Activated T-helper 9 cell treated with anti-CD3 and anti-CD28 coated beads, Interleukin-2, amount 50 U/mL, for 16 hours (primary cell): ENCODE measurements at places on chromosomes 7 and 10.
A peak's percentile ranks its signal among the peaks of the same experiment; 100 is the strongest.

GRCh38 chr7:94177441-94177840 is 173.3 kb upstream of the BET1 start:
- no peak for DNase-seq

DNA sequence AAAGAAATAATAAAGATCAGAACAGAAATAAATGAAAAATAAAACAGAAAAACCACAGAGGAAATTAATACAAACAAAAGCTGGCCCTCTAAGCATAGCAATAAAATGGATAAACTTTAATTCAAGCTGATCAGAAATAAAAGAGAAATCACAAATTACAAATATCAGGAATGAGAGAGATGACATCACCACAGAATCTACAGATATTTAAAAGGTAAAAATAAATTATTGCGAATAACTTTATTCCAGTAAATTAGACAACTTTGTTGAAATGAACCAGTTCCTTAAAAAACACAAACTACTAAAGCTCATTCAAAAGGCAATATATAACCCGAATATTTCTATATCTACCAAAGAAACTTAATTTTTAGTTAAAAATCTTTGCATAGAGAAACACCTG is 131.7 kb downstream of the PPP1R3A start:
- DNase-seq: no peak

DNA sequence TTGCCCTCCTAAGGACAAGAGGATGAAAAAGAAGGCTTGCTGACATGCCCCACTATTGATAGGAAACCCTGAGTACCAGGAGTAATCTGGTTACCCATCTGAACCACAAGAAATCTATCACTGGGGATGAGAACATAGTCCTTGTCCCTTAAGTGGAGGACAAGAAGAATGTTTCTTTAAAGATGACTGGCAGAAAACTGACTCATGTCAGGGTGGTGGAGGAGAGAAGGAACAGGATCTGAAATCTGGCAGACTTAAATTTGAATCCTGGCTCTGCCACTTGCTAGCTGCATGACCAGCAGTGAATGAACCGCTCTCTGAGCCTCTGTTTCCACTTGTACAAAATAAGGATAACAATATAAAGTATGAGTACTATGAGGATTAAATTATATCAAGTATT is 38.9 kb upstream of the XPNPEP1 start:
- DNase-seq: no peak

DNA sequence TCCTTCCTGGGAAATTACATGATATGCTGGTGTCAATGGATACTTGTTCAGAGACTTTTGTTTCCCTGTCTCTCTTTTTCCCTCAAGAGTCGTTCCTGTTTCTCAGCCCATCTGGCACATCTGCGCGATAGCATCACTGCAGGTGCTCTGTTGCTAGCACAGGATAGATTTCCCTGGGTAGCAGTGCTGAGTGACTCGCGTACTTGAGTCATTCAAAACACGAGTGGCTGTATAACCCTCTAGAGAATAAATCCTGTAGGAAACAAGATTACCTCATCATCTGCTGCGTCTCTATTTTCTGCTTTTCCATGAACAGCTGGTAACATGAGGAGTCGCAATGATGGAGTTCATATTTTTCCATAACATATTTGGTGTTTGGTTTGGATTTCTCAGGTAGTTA is 452.0 kb upstream of the FZD8 start:
- no peak for DNase-seq

DNA sequence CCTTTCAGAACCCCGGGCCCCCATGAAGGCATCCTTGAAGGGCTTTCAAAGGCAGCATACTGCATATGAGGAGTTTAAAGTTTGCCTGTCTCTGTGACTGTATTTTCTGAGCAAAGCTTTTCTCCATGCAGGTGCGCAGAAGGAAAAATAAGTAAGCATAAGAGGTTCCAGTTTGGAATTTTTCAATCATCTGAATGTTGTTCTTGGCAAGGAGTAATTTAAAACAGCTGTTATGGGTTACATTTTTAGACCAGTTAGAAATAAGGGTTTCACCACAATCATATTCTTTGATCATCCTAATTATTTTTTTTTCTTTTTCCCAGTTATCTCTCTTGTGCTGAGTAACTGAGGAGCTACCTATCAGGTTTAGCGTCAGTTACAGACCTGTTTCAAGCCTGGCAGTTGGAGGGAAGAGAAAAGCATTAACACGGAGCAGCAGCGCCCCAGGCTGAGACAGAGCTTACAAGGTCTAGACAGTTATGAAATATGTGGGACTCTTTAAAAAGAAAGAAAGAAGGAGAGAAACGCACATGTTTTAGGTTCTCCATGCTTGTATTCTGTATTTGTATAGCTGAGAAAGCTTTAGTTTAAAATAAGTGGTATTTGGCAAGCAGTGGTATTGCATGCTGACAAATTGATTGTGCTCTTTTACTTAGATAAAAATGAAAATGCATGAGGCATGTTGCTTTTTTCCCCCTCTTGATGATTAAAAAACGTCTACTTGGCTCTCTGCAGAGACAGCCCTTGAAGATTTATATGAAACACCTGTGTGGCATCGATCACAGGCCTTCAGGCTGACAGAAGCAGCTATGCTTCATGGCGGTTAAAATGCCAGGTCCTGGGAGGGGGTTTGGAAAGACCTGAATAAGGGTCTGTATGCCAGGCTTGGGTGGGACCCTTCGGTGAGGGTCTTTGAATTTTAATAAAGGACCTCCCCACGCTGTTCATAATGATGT is 157.6 kb downstream of the GRK5 start:
- no peak for DNase-seq

GRCh38 chr10:128567551-128567950 is 441.3 kb upstream of the MKI67 start:
- no peak for DNase-seq

DNA sequence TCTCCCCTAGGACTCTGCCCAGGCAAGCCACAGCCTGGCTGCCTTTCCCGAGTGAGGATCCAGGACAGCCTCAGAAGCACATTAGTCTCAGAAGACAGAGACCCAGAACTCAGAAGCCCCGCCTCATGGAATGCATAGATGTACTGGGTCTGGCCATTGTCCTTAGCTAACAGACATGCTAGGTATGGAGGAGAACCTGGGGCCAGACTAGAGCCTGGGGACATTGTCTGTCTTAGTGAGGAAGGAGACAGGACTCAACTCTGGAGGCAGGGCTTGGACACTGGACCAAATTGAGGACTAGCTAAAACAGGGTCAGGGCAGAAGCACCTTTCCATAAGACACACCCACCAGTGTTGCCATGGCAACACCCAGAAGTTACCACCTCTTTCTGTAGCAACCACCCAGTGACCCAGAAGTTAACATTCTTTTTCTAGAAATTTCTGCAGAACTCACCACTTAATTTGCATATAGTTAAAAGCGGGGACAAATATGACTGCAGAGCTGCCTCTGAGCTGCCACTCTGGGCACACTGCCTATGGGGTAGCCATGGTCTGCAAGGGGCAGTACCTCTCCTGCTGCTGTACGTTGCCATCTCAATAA is 27.5 kb downstream of the TLX1 start:
- DNase-seq: no peak

- no peak for DNase-seq
Measured at GRCh38 chr7:5525271-5526099, 101.9 kb upstream of the TNRC18 start.

GRCh38 chr7:50474382-50475160 is 24.4 kb upstream of the FIGNL1 start:
- no peak for DNase-seq

GRCh38 chr10:112275512-112276245 is 7.5 kb upstream of the TECTB start:
- DNase-seq: no peak

DNA sequence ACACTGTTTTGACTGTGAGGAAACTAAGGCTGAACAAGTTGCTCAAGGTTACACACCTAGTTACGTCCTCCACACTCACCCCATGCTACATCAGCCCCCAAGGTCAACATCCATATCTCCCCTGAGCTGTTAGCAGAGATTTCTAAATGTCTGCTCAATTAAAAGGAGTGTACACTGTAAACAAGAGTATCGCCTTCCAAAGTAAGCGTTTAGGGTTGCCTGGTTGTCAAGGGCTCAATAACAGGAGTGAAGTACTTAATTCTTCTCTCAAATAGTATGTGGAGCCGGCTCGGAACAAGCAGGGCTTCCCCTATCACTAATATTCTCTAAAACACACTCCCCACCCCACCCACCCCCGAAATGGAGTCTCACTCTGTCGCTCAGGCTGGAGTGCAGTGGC is 412.8 kb upstream of the GALNT17 start:
- DNase-seq: no peak

- no peak for DNase-seq
Measured at GRCh38 chr7:45647967-45648670, 74.0 kb downstream of the ADCY1 start.

- no peak for DNase-seq
Measured at GRCh38 chr7:117652943-117653680, 173.3 kb downstream of the CFTR start.

DNA sequence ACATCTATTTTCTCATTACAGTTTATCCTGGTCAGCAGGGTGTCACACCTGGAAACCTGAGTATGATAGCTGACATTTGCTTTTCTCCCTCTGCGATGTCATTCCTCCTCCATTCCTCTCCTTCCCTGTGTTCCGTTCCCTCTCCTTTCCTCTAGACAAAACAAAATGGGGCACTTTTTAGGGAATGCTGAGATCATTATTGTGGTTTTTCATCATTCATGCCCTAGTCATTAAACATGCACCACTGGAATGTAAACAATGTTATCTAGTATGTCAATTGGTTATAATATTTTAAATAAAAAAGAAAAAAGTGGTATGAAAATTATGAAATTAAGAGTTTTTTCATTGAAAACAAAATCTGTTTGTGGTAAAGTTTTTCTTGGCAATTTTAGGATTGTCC is 132.6 kb downstream of the MAPK8 start:
- no peak for DNase-seq

DNA sequence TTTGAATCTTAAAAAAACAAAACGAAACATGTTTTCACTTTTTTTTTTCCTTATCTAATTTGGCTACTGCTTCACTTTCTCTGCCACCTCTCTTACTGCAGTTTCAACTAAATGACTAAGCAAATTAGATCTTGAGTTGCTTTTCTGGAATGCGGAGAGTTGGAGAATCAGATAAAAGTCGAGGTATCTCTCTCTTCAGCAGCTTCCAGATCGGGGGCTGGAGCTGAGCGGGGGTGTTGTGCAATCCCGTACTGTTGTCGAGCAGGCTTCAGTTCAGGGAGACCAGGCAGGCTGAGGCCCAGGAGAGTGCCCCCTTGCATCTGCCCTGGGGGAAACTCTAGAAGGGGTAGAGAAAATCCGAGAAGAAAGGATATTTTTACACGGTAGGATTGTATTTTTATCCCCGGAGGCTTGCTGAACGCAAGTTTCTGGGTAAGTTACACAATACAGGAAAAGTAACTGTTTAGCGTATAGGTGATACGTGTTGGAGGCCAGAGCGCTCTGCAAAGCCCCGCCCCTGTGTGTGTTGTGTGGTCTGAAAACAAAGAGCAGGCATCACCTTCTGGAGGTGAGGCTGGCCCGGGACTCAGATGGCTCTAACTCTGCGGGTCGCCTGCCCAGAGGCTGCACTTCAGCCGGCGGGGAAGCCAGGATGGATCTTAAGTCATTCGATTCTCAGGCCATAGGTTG is 116.6 kb downstream of the KLF6 start:
- DNase-seq: peak; percentile 53

GRCh38 chr7:127844707-127845331 is 186.4 kb downstream of the LRRC4 start:
- no peak for DNase-seq

DNA sequence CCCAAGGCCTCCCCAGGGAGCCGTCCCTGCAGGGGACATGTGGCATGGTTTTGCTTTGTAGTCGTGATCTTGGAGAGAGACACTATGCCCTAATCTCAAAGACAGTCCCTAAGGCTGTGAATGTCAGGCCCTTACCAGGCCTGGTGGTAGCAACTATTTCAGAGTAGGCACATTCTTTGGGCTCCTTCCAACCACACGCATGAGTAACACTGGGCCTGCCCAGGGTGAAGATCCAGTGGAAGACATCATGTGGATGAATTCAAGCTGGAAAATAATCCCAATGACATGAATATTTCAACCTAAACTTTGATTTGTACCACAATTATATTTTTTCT is 39.5 kb upstream of the INSIG1 start:
- no peak for DNase-seq

DNA sequence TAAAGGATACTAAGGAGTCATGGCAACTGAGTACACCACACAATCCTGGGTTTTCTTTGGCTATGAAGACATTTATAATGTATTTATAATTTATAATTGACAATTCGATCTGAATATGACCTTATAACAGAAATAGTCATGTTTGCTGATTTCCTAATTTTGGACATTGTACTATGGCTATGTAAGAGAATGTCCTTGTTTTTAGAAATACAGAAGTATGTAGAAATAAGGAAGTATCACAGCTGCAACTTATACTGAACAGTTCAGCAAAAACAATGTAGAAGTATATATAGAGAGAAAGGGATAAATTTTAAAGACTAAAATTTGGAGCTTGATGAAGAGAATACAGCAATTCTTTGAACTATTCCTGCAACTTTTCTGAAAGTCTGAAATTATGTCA is 32.6 kb downstream of the PRLHR start:
- no peak for DNase-seq

GRCh38 chr10:111128331-111129180 is 51.7 kb downstream of the ADRA2A start:
- no peak for DNase-seq

DNA sequence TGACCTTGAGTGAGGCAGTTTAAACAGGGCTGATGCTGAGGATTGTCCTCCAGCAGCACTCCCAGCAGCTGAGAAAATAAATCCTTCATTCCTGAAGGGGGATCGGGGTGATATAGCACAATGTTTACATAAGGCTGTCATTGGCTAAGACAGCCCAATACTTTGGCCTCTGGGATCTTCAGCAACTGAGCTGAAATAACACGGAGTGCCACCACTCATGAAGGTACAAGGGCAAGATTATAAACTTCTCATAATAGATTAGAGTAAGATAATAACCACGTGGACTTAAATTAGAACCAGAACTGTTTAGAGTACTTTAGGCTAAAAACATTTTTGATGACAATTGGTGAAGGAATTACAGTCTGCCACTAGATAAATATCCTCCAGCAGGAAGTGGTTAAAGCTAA is 70.0 kb upstream of the PAPSS2 start:
- no peak for DNase-seq

DNA sequence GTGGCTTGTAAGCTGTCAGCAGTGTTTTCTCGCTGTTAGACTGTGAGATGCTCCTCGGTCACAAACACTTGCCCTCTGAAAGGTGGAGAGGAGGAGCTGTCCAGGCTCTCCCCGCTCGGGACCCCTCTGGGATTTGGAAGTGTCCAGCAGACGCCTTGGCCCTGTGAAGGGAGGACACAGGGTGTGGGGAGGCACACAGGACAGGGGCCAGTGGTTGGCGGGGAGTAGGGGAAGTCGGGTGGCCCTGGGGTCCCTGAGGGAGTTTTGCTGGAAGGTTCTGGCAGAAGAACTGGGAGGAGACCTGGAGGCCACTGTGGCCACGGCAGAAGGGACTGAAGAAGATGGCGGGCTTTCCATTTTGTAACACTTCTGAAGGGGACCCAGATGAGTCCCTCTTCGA is 47.2 kb upstream of the DPYSL4 start:
- DNase-seq: no peak

DNA sequence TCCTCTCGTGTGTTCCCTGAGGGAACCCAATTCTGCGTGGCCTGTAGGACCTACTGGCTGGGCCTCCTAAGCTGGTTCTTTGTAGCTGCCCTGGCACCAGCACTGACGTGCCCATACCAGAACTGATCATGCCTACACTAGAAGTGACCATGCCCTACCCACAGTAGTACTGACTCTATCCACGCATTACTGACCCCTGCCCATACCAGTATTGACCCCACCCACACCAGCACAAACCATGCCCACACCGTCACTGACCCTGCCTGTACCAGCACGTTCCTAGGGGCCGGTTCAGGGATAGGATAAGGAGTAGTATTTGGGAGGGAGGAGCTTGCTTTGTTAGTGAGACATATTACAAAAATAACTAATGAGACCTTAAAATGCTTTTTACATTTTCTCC is 88.0 kb downstream of the DOCK1 start:
- DNase-seq: no peak
